CD4-positive, alpha-beta T cell treated with Interleukin-6 at 100 ng/mL for 8 hours (primary cell): ENCODE measurements at places on chromosomes 4 and X.

- DNase-seq, result no peak
Observed at GRCh38 chr4:173857828-173858227, 327.8 kb upstream of the HAND2 start.

GRCh38 chr4:101667348-101667747 is 123.2 kb upstream of the BANK1 start:
- DNase-seq, result no peak

GRCh38 chrX:110992611-110993010 is 103.4 kb upstream of the PAK3 start:
- DNase-seq, result peak; percentile 14

- DNase-seq, result no peak
Observed at GRCh38 chr4:87270825-87271224, 50.4 kb upstream of the KLHL8 start.

DNA sequence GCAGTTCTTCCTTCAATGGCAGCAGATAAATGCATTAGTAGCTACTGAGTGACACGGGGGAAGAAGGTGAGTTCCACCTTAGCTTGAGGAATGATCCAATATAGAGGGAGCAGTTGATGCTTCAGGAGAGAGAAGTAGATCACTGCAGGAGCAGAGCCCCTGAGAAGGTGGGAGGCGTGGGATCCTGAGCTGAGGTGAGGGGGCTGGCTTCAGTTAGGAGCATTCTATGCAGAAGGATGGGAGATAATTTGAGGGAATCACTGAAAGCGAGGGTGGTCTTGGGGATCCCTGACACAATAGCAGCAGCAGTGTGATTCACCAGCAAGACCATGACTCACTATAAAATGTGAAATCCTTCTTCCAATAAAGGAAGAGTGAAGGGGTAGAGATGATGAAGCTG is 48.0 kb downstream of the XAGE2 start:
- no peak for DNase-seq

DNA sequence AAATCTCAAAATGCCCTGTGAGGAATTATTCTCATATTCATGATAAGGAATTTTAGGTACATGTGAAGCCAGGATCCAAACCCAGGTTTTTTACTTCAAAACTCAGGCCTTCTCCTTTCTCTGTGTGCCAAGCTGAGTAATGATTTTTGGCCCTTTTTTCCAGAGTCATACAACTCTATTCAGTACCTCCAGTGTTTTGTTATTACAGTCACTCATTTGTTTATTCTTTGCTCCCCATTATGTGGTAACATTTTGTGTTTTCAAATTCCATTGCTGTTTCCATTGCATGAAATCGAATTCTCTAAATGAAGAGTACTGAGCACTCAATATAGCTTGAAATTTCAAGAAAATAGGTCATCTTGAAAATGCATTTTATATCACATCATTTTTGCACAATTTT is 315.4 kb downstream of the NR3C2 start:
- DNase-seq, result no peak

DNA sequence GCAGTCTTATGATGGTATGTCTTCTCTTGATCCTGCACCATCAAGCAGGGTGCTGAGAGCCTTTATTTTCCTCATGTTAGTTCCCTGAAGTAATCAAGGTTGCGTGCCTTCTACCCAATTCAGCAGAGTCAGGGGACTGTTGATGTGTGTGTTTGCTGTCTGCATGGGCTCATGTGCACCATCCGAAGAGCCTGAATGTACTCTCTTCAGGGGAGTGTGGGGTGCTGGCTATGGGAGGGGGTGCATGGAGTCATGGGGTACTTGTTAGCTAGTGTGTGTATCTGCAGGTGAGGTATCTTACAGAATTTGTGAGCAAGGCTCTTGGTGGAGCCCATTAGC is 154.3 kb upstream of the ANXA3 start:
- DNase-seq, result no peak

DNA sequence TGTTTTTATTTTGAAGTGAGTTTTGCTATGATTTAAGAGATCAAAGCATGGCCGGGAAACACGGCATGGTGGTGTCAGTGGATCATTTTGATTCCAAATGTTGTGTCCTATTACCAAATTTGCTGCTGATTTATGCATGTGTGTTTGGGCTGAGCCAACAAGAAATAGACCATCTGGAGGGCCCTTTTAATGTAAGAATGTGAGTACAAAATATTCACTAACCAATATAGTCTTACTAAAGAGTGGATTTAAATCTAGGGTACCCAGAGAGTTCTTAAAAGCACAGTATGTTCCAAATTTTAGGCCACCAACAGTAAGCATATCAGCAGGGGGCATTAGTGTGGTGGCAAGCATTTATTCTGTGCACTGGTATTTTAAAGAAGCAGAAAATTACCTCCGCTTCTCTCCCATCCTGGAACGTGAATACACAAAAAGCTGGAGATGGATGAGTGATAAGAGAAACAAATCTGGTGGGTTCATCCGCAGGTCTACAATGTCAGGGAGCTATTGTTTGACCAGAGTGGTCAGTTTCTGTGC is 444.4 kb upstream of the IGFBP7 start:
- DNase-seq, result no peak

DNA sequence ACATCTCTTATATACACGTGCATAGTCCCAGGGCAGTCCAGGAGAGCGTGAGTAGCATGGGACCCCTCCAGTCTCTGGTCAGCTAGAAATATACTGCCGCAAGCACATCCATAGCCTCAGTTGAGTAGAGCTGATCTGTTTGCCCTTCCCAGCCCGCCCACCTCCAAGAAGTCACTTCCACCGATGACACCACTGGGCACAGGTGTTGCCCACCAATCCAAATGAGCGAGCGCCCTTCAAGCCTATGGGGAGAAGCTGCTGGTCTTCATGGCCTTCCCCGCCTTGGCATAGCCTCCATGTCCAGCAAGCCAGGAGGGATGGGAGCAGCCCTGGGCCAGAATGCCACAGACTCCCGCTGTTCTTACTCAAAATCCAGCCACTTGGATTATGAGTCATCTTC is 10.2 kb downstream of the DUSP9 start:
- DNase-seq, result no peak

GRCh38 chr4:138341739-138342415 is 99.7 kb upstream of the SLC7A11 start:
- DNase-seq, result no peak

DNA sequence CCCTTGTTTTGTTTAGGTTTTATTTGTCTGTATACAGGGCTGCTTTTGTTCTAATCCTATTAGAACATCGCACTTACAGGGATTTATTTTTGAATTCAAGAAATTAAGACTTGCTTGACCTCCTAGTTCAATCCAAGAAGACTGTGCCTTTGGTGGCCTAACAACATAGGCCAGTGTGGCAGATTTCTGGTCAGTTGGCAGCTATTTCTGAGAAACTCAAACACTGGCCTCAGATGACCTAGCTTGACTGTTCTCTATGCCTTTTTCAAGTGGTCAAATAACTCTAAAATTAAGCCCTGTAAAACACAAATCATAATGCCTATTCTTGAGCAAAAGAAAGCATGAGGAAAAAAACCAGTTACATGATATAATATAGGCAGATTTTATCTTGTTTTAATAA is 89.3 kb upstream of the GPR34 start:
- no peak for DNase-seq

DNA sequence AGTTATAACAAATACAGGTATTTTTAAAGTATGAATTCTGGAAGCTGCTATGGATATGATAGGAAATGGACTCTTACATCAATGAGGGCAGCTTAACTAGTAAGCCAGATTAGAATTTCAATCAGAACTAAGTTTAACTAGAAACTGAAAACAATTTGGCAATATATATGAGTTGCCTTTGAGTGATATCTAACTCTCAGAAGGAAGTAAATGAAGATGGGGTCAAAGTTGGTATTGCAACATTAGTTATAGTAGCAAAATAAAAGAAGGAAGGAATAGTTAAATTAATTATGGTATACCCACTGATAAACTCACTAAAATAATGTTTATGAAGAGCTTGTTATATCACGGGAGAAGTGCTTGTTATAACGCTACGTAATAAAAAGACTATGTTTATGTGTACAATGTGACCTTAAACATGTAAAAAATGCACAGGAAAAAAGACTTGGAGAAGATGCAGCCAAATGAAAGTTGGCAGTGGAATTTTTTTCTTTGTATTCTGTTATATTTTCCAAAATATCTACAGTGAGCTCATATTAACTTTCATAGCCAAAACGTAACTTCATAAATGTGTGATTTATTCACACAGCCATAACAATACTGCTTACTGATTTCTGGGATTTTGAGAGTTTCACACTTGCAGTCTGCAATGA is 34.5 kb downstream of the PHKA2 start:
- no peak for DNase-seq

- no peak for DNase-seq
Observed at GRCh38 chrX:65586491-65586890, 51.9 kb upstream of the LAS1L start.

GRCh38 chr4:90137555-90137954 is 10.4 kb downstream of the CCSER1 start:
- no peak for DNase-seq
